Stimulated activated CD4-positive, alpha-beta T cell treated with anti-CD3 and anti-CD28 coated beads, Interleukin-4, amount 100 ng/mL, for 24 hours (primary cell): ENCODE measurements at places on chromosomes 5 and 9.

DNA sequence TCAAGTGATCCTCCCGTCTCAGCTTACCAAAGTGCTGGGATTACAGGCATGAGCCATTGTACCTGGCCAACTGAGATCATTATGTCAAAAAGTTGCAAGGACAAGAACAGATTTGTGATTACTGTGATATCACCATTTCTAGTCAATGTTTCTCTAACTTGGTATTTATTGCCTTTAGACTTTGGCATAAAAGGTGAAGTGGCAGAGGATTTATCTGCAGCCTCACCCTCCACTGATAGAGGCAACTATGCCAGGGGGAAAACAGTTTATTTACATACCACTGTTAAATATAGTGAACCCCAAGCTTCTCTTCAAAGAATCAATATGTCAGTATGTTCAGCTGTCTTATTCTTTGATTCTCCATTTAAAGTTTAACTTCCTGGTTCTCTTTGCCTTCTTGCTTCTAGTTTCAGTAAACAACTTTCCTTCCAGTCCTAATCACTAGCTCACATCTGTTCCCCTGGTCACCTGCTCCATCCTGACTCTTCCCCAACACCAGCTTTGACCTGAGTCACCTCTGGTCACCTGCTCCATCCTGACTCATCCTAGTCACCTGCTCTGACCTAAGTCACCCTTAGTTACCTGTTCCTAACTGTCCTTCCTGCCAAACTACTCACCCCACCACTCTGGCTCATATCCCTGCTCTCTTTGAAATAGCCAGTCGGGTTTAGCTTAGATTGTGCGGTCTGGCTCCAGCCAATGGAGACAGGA is 29.9 kb downstream of the SEMA6A start:
- no peak for DNase-seq

GRCh38 chr5:140182075-140182711 is 7.2 kb downstream of the CYSTM1 start:
- DNase-seq = no peak

- DNase-seq = no peak
Measured at GRCh38 chr5:23446424-23446823, 61.0 kb upstream of the PRDM9 start.

DNA sequence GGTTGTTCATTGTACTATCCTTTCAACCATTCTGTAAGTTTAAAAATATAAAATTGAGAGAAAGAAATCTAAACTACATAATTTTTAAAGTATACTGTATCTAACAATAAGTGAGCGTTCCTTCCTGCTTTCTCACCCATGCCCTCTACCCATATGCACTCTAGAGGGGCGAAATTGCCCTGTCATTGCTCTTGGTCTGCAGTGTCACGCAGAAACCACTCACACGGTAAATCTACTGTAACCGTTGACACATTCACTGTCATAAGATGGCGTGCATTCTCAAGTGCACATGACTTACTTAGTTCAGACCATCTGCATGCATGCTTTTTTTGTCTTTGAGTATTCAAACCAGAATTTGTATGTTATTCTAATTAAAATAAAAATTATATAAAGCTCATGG is 55.7 kb upstream of the NIPBL start:
- DNase-seq = no peak

GRCh38 chr5:31161781-31162181 is 31.7 kb upstream of the CDH6 start:
- DNase-seq = no peak

DNA sequence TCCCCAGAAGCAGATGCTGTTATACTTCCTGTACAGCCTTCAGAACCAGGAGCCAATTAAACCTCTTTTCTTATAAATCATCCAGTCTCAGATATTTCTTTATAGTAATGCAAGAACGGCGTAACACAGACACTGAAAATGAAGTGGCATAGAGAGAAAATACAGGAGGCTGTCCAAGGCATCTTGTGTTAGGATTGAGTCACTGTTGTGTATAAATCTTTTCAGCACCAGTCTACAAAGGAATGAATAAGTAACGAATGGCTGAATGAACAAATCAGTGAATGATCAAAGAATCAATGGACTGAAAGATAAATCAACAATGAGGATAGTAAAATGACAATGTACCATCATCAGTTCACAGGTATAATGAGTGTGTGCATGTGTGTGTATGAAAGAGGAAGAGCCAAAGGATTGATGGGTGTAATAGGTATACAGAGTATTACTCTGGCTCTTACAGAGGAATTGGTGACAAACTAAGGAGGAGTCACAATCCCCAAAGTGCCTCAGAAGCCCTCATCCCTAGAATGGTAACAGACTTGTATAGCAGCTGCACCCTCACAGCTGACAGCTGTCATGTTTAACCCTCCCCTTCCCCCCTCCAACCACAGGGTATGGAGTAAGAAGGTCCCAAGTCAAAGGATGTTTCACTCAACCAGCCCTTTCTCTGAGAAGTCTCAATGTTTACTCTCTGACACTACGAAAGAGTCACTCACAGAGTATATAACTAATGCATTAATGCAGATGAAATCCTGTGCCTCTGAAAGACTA is 29.8 kb upstream of the MIER3 start:
- no peak for DNase-seq

GRCh38 chr5:147382776-147383175 is 127.1 kb downstream of the DPYSL3 start:
- DNase-seq = no peak

GRCh38 chr9:112403614-112404201 is 23.8 kb downstream of the HSDL2 start:
- DNase-seq = no peak

GRCh38 chr5:116989995-116990394 is 415.4 kb upstream of the SEMA6A start:
- no peak for DNase-seq

DNA sequence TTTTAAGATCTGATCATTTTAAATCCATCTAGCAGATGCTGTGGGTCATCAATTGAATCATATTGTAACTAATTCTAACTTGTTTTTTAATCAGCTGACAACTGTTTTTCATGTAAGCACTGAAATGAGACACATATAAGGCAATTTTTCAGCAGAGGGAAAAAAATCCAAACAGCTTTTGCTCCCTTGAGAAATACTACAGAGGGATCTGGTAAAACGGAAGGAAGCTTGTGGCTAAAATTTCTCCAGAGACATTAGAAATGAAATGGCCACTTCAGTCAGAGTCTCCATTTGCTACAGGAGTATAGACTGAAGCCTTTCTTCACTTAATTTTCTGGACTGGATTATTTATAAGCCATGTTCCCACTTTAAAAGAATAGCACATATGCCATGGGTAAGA is 385.9 kb downstream of the MAN2A1 start:
- no peak for DNase-seq

GRCh38 chr9:4967523-4967922 is 17.5 kb upstream of the JAK2 start:
- DNase-seq = no peak

DNA sequence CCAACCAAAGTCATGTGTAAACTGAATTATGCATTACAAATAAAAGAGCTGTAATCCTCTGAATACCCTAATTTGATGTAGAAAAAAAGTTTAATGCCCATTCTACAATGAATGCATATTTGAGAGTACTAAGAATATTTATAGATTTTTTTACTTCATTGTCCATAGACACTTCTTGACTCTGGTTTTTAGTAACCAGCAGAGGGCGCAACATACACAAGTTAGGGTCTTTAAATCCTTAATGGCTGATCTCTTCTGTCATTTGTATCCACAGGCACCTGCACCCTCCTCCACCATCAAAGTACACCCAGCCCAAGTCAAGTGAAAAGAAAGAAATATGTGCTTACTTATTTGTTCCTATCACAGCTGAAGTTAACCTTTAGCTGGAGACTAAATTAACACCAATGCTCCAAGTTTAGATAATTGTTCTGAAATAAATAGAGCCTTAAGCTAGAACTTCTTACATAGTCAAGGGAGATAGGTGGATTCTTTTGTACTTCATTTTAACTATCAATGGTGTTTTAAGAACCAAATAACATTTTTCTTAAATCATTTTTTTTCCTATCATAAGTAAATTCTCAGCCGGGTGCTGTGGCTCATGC is 524.2 kb upstream of the DAB2 start:
- DNase-seq = peak; percentile 74

- no peak for DNase-seq
Measured at GRCh38 chr5:154567155-154567554, 89.1 kb upstream of the HAND1 start.

DNA sequence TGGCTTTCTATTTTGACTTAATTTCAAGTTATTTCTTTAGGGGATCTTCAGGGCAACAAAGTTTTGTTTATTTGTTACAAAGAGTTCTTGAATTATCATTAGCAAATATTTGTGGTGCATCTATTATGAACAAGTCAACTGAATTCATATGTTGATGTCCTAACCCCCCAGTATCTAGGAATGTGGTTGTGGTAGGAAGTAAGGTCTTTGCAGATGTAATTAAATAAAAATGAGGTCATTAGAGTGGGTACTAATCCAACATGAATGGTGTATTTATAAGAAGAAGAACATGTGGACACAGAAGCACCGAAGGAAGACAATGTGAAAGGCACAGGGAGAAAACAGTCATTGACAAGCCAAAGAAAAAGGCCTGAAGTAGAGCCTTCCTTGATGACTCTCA is 474.0 kb upstream of the DAB2 start:
- DNase-seq = no peak

- no peak for DNase-seq
Measured at GRCh38 chr5:29852329-29852728, 1341.2 kb upstream of the CDH6 start.

DNA sequence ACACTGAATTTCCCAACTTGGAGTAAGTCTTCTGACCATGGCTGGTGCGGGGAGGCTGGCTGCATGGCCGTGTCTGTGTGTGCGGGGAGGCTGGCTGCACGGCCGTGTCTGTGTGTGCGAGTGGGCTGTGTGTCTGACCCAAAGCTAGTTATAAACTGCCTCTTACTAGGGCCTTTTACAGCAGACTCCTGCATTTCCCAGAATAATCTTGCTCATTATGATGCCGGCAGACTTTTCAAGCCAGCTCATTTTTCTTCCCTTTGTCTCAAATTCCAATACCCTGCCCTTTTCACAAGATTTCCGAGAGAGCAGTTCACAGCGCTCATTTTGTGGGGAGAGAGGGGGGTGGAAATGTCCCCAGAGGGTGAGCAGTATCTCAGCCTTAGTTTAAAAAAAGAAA is 470.7 kb upstream of the BRINP1 start:
- DNase-seq = no peak

DNA sequence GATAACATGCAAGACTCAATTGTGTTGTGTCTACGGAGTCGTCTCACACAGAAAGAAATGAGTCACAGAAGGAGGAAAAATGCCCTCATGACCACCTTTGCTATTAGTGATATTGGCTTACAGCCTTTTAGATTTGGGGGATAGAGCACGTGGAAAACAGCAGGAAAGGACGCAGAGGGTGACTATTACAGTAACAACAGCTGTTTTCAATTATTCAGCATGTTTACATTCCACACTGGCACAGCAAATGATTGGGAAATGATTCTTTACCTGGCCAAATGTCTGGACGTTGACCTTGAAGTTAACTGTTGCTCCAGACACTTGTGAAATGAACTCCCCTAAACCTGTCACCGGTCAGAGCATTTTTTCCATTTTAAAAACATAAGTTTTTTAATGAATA is 46.8 kb downstream of the APTX start:
- no peak for DNase-seq

- DNase-seq = no peak
Measured at GRCh38 chr5:180286-180918, 10.9 kb upstream of the LRRC14B start.

GRCh38 chr9:14911046-14911445 is 818 bp upstream of the FREM1 start:
- DNase-seq = no peak

DNA sequence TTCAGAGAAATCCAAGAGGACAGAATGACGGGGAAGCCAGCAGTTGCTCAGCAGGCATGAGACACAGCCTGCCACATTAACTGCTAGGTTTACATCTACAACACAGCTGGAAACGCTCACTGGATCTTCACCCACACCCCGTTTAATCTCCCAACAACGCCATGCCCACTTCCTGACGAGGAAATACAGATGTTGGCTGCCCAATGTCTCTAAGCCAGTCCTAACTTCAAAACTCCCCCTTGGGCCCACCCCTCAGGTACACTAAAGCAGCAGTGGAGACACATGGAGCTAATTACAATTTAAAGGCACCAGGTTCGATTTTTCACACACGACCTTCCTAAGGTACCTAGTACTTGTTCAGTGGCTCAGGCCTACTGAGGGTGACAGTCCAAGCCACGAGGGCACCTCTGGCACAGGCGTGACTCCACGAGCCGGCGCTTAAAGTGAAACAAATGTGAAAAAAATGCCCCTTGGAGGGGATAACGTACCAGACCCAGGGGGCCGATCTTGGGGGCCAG is 904 bp downstream of the RPL12 start:
- no peak for DNase-seq

DNA sequence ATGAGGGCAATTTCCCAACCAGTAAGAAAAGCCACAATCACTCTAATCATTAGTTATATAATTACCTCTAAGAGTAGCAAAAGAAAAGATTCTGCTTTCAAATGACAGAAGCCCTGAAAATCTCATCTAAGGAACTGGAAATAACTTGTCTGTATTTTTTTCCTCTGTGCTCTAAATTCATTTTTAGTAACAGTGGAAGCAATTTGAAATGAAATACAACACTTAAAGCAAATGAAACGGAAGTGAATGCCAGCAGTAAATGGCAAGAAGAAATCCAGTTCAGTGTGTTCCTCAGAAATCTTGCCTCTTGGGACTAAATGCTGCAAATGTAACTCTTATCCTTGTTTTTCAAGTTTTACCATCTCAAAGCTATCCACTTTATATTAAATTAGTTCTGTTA is 294.9 kb downstream of the TAF11L14 start:
- no peak for DNase-seq

- no peak for DNase-seq
Measured at GRCh38 chr5:145591578-145591977, 243.6 kb downstream of the PRELID2 start.

GRCh38 chr5:75571547-75571946 is 39.7 kb upstream of the ANKDD1B start:
- DNase-seq = no peak

DNA sequence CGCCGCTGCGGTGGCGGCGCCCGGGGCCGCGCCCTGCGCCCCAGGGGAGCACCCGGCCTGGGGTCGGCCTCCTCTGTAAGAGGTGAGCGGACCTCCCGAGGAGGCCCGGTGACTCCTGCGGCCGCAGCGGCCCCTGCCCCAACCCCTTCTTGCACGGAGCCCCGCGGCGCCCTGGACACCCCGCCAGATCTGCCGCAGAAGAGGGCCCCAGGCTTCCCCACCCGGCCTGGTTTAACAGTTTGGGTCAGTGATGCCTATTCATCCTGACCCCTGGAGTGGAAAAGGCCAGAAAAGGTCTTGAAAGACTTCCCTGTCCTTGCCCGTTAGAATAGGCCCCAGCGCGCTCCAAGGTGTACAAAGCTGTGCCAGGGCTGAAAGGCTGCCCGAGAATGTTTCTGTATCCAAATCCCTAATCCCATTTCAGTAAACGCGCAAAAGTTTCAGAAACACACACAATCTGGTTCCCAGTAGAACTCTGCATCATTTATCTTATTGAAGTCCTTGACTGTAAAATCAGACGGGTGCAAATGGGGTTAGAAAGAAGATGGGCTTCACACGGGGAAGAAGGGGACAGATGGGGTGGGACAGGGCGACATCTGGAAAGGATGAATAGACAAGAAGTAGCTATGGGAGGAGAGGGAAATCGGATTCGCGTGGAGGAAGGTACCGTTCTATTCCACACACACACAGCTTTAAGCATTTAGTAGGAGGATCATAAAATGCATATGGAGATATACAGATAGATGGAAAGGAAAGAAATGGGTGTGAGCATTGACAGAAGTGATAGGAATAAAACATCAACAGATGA is 1.1 kb upstream of the SSBP2 start:
- peak; percentile 5 for DNase-seq

- DNase-seq = no peak
Measured at GRCh38 chr5:169861934-169862333, 118.4 kb downstream of the INSYN2B start.
